Liver (tissue), 10 donors: ENCODE measurements at places on chromosomes 2 and 18.

- no peak for DNase-seq
Observed at GRCh38 chr2:20156836-20157192, 68.1 kb downstream of the SDC1 start.

DNA sequence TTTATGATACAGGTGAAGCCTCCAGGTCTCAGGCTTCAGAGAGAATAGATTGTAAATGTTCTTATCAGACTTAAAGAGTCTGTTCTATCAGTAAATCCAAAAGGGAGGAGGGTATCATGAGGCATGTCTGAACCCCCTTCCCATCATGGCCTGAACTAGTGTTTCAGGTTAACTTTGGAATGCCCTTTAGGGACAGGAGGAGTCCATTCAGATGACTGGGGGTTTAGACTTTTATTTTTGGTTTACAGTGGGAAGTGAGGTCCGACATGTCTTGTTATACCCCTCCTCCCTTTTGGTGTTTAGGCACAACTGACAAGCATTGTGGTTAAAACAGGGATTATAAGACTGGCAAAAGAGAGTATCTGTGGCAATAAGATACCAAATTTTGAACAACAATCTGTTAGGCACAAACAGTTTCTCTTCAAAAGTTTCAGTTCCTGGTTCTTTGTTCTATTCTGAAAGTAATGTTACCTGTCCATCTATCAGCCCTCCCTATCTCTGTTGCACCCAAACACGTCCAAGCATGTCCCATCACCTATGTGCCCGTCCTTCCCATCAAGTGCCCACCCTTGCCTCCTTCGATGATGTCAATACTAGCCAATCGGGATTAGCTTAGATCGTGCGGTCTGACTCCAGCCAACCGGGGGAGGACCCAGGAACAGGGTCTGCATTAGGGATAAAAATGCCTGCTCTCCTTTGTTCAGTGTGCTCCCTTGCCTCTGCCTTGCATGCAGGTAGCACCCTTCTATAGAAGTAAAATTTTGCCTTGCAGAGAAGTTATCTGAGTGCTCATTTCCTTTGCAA lies 16.4 kb downstream of the TCF23 start:
- no peak for DNase-seq

GRCh38 chr2:60530660-60531281 lies 22.7 kb downstream of the BCL11A start:
- peak; percentile 84 for DNase-seq

GRCh38 chr18:12597760-12598159 lies 60.1 kb downstream of the SPIRE1 start:
- DNase-seq, result no peak

- DNase-seq, result no peak
Observed at GRCh38 chr2:77325395-77325794, 196.8 kb downstream of the LRRTM4 start.

DNA sequence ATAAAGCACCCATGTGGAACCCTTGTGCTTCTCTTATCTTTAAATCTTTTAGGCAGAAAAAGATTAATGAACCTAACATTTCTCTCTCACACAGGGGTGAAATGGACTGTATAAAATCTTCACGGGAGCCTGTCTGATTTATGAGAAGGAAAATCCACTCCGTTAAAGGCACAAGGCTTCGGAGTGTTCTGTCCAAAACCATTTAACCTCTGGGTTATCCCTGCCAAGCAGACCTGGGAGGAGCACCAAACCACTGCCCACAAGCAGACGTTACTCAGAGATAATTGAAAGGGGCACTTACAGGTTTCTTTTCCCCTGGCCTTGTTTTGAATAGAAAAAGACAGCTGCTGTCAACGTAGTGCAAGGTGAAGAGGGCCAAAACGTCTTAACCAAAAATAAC lies 184.4 kb upstream of the DOK6 start:
- DNase-seq, result no peak

- peak; percentile 54 for DNase-seq
Observed at GRCh38 chr2:111918383-111918806, 20.0 kb downstream of the MERTK start.

DNA sequence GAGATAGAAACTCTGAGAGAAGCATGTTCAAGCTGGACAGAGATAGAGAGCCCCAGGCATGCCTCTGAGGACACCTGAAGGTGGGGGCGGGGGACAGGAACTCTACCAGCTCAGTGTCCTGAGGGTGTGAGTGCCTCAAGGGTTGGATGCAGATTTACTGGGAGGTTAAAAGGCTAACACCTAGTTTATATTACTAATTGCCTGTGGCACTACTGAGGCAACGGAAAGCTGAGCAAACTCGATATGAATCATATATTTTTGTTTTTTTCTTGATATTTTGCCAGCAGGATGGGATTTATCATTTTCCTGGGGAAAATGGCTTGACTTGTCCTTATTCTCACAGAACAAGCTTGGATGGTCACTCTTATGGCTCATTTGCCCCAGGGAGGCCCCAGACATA lies 319.5 kb downstream of the ALK start:
- no peak for DNase-seq

DNA sequence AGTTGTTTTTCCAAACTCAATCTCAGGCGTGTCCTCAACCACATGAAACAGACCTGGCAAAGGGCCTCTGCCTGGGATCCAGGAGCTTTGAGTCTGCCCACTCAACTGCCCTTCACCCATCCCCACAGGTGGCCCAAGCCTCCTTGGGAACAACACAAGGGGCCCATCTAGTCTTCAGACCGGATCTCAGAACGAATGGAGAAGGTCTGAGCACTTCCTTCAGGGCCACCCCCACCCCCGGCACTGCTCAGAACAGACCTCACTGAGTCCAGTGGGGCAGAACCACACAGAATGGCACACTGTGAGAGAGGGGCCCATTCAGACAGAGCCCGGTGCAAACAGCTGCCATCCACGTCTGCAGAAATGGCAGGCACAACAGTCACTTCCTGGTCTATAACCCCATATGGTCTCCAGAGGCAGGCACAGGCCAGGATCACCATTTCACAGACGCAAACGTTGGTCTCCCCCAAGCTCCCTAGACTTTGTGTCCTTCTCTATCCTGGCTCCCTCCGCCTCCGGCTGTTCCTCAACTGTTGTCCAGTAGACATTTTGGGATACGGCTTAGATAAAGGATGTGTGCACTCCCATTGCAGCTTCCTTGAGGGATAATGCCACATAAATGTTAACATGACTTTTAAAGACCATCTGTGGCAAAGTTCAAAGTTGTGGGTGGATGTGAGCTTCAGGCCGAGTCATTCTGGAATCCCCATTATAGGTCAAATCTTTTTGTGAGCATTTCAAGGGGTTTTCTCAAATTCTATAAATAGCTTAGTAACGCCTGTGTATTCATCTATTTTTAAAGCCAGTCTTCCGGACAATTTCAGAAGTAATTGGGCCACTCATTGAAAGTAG lies 149.7 kb downstream of the SMAD7 start:
- DNase-seq, result no peak

DNA sequence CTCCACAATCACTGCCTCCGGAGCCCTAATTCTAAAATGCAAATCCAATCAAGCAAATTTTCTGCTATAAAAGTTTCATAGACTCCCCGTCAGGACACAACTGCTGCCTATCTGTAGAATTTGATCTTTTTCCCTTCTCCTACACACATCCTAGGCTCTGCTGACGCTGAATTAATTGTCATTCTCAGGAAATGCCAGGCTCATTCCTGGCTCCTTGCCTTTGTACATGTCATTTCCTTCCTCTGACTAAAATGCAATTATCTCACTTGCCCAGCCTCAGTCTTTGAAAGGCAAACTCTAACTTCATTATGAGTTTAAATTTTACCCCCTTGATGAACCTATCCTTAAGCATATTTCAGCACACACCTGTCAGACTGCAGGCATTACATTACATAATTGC lies 844.9 kb upstream of the CRIM1 start:
- no peak for DNase-seq

- DNase-seq, result no peak
Observed at GRCh38 chr2:62831729-62832128, 126.2 kb downstream of the EHBP1 start.

GRCh38 chr2:44897406-44897805 lies 44.1 kb upstream of the SIX3 start:
- no peak for DNase-seq

DNA sequence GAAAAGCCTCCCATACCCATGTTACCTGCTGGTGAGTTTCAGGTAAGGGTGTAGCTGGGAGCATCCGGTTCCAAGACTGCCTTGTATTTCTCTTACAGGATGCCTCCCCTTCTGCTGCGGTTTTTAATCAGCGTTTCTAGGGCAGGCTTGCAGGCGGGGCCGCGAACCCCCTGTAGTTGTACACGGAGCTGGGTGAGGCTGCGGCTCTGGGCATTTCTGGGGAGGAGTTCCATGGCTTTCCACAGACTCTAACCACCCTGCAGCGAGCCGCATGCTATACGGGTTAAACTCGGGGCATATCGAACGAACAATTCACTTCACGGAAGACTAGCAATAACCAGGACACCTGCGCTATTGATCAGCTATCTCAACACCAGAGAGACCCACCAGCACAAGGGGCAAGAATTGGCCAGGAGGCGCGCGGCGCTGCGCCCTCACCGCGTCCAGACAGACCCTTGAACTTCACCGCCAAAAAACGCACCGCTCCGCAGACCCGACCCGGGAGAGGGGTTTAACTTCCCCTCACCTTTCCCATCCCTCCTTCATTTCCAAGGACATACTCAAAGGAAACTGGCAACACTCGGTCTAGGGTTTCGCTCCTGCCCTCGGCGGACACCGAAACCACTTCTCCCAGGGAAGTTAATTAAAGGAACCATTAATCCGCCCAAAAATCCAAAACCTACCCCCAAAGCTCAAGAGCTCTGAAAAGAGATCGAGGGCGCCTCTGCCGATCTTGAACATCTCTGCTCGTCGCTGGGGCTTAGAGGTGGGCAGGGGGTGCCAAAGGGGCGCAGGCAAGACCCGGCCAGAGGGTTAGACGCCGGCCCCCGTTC lies 909 bp downstream of the TGFA start:
- DNase-seq, result no peak

- DNase-seq, result no peak
Observed at GRCh38 chr18:49646873-49647272, 85.0 kb downstream of the LIPG start.

DNA sequence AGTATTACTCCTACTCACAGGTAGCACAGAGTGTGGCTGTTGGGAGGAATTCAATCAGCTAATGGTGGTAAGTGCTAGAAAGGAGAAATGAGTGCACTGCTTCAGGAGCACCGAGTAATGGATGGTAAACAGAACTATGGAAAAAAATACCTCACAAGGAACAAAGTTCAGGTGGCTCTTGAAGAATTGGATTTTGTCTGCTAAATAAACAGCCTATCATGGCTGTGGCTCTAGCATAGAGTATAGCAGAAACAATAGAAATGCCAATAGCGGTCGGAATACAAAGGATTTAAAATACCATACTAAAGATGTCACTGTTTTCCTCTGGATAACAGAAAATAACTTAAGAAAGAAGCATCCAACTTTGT lies 482.5 kb downstream of the NUP35 start:
- DNase-seq, result no peak

DNA sequence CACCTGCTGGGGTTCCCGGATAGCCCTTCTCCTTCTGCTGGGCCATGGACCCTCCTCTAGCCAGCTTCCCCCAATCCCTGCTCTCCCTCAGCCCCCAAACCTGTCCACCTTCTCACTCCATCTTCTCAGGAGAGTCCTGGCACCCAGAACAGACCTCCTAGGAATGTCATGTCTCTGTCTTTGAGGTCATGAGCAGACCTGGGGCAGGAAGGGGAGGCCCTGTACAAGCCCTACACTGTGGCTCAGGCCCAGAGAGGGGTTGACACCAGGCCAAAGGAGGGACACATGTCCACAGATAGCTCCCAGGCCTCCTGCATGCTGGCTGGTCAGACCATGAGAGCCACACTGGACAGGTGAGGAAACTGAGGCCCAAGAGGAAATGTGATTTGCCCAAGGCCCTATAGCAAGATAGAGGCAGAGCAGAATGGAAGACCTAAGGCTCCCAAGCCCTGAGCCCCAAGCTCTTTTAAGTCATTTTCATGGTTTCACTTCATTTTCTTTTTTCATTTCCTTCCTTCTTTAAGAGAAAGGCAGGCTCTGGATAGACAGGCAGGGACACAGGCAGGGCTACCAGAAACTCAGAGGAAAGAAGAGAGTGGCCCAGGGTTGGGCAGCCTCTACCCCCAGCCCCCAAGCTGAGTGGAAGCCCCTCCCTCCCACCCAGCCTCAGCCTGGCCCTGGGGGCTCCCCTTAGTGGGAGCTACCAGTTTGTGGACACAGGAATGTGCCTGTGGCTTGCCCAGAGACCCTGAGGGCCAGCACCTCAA lies 159.7 kb downstream of the SMAD7 start:
- no peak for DNase-seq

GRCh38 chr18:11089931-11090715 lies 59.2 kb downstream of the PIEZO2 start:
- no peak for DNase-seq

DNA sequence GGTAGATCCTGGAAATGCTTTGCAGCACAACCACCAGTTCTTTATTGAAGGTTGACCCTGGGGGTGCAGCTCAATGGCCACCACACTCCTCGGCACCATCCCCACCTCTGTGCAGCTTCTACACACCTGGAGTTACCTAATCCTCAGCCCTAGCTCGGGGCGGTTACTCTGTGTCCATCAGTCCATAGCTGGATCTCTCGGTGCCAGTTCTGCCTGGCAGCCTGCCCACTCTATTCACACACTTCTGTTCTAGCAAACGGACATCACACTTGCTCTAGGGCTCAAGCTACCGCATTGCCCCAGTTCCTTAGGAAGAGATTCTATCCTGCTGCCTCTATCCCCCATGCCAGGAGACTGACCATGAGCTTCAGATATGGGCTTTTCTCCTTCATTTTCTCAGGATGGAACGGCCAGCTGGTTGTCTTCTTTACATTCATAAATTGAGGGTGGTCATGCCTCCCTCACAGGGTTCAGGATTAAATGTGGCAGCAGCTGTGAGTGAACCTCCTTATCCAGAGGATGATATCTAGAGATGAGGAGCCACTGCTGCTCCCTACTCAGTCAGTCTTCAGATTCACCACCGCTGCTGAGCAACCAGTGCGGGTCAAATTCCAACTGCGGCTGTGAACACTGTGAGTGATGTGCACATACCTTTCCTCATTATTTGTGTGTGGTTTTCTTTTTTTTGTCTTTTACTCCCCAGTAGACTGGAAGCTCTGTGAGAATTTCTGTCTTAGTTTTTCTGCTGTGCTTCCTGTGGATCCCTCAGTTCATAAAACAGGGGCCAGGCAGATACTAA lies 66.9 kb upstream of the TRIB2 start:
- no peak for DNase-seq

GRCh38 chr2:121427187-121427689 lies 103.4 kb upstream of the RNU4ATAC start:
- no peak for DNase-seq

GRCh38 chr2:55009277-55010060 lies 40.8 kb downstream of the RTN4 start:
- no peak for DNase-seq

DNA sequence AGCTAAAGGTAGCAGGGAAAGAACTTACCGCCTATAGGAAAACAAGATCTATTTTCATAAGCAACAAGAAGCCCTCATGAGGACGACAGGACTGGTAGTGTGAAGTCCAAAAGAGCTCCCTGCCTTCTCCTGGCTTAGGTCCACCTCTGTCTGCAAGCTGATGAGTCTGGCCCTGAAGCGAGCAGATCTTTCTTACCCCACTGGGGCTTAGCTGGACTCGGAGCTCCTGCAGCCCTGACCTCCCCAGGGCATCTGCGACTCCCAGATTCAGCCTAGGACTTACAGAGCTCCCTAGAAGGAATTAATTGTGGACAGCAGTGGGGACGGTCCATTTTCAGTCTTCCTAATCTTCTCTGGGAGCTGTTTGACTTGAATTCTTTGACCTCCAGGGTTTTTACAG lies 53.7 kb downstream of the MCFD2 start:
- no peak for DNase-seq

- no peak for DNase-seq
Observed at GRCh38 chr2:66813525-66813924, 378.6 kb downstream of the MEIS1 start.

GRCh38 chr2:43592443-43592842 lies 3.4 kb downstream of the THADA start:
- DNase-seq, result no peak
